ENCODE measurements at places on chromosomes 5 and 9. TPM values are rescaled to one million over a fixed set of nuclear protein-coding genes. Genes with fewer than 3 reads are reported as not detected.

DNA sequence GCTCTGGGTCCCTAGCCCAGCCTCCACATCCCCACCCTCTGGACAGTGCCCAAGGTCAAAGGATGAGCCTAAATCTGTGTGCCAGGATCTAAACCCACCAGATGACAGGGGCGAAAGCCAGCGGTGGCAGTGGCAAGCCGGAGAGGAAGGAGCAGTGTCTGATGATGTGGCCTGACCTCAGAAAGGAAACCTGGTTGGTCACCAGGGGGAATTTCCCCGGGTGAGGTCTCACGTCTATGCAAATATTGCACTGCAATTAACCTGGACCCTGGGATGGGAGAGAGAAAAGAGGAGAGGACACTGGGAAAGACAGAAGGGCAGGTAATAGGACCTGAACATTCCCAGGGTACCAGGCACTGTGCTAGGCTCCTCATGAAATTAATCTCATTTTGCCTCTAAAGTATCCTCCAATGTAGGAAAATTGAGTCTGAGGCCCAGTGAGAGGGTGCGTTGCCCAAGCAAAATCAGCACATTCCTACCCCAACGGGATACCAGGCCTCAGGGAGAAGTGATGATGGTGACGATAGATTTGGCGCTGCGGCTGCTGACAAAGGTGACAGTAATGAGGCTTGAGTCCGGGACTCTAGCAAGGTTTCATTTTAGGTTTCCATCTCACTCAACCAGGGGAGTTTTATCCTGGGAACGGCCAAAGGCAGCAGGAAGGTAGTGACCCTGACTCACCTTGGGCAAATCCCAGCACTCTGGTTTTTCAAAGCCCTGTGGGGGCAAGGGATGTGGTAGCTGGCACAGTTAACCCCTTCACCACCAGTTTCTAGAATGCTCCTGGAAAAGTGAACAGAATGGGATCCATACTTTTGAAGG, 13.4 kb upstream of the TNIP1 start:
- no peak for DNase-seq

DNA sequence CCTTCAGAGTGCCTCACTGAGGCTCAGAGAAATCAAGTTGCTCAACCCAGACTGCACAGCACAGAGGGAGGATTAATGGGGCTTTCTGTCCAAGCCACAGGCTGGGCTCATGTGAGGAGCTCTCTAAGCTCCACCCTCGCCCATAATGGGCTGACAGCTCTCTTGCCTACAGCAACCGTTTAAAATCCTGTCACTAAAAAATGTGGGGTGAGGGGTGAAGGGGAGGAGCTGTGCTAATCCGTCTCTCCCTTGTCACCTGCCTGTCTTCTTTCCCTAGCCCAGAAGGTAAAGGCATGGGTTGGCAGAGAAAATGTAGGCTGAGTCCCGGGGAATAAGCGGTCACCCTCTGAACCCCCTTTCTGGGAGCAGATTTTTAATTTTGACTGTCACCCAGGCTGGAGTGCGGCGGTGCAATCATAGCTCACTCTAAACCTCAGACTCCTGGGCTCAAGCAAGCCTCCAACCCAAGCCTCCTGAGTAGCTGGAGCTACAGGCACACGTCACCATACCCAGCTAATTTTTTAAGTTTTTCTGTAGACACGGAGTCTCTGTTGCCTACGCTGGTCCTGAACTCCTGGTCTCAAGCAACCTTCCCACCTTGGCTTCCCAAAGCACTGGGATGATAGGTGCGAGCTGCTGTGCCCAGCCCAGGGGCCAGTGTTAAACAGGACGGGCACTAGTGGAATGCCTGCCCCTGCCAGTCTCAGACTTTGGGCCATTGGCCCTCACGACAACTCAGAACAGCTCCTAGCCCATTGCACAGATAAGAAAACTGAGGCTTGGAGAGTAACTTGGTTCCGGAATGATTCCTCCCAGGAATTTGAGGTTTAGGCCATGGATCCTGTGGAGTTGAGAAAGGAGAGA, 89.5 kb downstream of the LMX1B start:
- peak; percentile 4 for DNase-seq

GRCh38 chr5:32445287-32445758, 783 bp upstream of the ZFR start:
- no peak for DNase-seq

The ELAVL2 gene
- total RNA-seq = 77.0 TPM

The SLC4A9 gene
- 0.81 TPM for total RNA-seq

- DNase-seq = no peak
These were observed 184.6 kb downstream of the ACTL7B start for GRCh38 chr9:108671176-108671575.

The TMEM232 gene
- 42.6 TPM for total RNA-seq

The FAM174A gene
- 64.6 TPM for total RNA-seq

DNA sequence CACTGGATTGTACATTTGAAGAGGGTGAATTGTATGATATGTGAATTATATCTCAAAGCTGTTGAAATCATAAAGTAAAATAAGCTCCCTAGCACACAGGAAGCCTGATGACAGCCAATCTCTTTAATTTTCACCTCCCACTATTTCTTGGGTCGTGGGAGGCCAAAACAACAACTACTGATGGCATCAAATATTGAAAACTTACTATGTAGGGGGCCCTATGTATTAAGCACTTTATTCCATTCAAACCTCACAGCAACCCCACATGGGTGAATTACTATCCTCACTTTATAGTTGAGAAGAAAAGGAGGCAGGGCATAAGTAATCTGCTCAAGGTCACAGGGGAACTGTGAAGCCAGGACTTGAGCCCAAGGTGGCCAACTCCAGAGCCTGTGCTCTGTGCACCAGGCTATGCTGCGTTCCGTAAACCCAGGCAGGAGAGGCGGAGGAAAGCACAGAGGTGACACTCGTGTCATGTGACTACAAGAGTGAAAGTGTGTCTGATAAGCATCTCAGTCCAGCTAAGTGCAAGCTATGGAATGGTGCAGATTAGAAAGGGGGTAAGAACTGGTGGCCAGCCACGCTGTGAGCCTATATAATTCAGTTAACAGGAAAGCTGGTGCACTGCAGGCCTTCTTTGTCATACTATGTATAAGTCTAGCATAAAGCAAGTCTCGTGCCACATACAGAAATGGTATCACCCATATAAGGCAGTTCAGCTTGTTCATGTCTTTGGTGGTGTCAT, 221.0 kb downstream of the DCP2 start:
- no peak for DNase-seq

The CERCAM gene
- 21.7 TPM for total RNA-seq

The N4BP3 gene
- total RNA-seq = 3.6 TPM

The CPEB4 gene
- total RNA-seq = 52.9 TPM

The CDO1 gene
- 41.3 TPM for total RNA-seq

The OR1Q1 gene
- not detected for total RNA-seq

DNA sequence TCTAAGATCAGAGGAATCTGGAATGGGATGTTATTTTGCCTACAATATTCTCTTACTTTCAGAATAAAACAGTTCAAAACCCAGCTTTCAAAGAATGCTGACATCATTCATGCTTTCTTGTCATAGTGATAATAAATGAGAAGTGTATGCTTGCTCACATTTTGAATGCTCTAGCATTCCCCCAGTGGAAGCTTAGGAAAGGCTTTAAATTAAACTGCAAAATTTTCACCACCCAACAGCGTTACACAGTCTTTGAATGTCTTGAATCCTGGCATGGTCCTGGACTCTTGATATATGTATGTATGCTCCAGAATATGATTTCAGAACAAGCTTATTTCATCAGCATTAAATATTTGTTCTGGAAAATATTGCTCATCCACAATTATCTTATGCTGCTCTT, 964.3 kb upstream of the NUDT12 start:
- no peak for DNase-seq

DNA sequence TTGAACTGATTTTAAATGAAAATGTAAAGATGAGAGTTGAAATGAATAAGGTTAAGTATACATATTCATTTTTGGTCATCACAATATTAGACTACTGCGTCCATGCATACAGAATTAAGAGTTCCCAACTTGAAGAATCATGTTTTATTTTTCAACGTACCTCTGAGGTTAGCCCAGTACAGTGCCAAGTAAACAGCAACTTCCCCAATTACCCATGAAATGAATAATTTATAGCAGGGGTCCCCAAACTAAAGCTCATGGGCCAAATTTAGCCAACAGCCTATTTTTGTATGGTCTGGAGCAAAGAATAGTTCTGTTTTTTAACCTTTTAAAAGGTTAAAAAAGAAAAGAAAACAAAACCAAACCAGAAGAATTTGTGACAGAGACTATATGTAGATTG, 167.9 kb downstream of the CDC42SE2 start:
- DNase-seq = no peak

GRCh38 chr9:81665322-81665871, 23.9 kb downstream of the TLE1 start:
- DNase-seq = no peak

The BAAT gene
- 0.31 TPM for total RNA-seq

GRCh38 chr5:113325054-113325453, 109.7 kb downstream of the TSSK1B start:
- no peak for DNase-seq

DNA sequence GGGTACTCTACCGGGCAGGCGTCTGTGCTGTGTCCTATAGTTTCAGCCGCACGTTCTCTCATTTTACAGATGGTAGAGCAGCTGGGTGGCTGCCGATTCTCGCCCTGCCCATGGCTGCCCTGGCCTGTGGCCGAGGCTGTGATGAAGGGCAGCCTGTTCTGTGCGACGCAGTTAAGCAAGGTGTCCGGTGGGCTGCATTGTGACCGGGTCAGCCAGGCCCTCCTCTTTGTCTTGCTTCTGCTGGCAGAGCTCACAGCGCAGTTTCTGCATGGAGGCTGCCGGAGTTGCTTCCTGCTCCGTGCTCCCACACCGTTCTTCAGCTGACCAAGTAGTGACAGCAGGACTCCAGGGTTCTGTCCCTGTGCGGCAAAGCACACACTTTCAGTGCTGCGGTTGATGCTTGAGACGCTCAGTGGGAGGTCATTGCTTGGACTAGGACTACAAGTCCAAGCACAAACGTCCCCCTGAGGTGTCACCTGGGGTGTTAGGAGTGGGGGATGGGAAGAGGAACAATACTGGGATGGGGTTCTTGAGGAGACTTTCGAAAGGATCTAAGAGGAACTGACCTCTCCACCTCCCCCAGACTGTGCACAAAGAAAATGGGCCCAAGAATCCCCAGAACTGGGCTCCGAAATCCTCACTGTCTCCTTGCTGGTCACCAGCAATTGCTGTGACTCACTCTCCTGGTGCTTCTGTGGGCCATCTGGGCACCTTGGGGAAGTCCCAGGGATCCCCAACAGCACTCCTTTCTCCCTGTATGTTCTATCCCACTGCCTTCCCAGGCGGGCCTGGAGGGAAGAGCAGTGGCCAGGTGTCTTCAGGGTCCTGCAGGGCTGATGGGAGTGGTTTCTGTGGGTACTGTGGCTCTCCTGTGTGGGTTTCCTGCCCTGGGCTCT, 58.2 kb downstream of the GADD45G start:
- no peak for DNase-seq

The PCDHB9 gene
- 5.7 TPM for total RNA-seq

The AMBP gene
- total RNA-seq = 0.47 TPM

The PCDHB5 gene
- 10.5 TPM for total RNA-seq

DNA sequence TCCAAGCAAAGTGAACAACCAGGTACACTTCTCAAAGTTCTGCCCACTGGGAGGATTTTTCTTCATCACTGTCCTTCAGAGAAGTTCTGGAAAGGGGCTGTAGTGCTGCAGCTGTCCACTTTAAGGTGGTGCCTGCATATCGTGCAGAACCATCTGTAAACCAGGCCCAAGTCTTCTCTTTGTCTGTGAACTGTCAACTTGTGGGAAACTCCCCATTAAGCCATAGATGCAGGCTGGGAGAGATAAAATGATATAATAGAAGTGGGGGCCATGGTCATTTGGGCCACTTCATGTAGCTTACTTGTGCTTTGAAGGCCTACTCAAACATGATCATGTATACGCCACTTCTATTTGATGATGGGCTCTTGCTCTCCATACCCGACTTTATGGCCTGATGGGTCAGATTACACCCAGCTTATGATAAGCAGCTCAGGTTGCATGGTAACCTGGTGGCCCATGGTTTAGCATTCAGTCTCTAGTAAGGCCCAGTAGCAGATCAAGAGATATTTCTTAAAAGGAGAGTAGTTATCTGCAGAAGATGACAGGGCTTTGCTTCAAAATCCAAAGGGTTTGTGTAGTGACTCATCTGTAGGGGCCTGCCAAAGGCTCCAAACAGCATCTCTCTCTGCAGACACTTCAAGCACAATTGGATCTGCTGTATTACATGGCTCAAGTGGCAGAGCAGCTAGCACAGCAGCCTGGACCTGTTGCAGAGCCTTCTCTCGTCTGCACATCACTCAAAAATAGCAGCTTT, 15.7 kb upstream of the BTF3 start:
- DNase-seq = no peak

GRCh38 chr5:59521476-59521875, 372.1 kb downstream of the PDE4D start:
- no peak for DNase-seq

DNA sequence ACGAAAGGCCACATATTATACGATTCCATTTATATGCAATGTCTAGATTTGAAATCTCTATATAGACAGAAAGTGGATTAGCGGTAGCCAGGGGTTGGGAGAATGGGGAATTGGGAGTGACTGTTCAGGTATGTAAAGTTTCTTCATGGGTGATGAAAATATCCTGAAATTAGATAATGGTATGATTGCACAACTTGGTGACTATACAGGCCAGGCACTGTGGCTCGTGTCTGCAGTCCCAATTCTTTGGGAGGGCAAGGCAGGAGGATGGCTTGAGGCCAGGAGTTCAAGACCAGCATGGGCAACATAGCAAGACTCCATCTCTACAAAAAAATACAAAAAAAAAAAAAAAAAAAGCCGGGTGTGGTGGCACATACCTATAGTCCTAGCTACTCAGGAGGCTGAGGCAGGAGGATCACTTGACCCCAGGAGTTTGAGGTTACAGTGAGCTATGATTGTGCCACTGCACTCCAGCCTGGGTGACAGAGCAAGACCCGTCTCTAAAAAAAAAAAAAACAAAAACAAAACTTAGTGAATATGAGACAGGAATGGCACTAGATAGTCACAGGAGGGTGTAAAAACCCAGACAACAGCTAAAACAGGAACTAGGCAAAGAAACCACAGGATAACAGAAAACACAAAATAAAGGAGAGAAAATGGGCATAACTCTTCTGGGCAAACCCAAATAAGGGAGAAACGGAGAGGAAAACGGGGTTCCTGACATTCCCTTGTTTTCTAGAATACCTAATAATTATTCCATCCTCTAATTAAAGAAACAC, 72.1 kb upstream of the ZNF618 start:
- no peak for DNase-seq

The MEF2C gene
- 19.9 TPM for total RNA-seq

GRCh38 chr5:119171686-119172085, 100.8 kb downstream of the DMXL1 start:
- no peak for DNase-seq
